ENCODE measurements at places on chromosomes 7 and 10. TPM values are rescaled to one million over a fixed set of nuclear protein-coding genes. Genes with fewer than 3 reads are reported as not detected.

C10orf90 gene
- total RNA-seq = 3.9 TPM

DNA sequence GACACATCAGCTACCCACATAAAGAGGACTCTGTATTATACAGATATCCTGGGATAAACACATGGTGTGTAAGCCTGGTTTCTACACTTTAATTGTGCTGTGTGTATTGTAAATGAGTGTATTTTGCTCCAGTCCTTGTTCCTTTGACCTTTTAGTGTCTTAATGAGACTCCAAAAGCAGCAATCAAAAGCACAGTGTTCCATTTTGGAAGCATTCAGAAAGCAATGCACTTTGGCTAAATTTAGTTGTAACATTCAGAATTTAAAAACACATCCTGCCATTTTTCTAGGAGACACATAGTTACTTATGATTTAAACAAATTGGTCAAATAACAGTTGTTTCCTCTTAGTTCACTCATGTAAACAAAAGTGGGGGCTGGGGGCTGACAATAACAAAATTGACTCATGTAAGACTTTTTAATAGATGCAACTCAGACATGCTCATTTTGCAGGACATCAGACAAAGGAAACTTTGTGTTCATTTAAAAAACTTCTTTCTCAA lies 122.2 kb downstream of the GPR37 start:
- H3K36me3 ChIP-seq = no peaks in the 10 kb centered on the region
- no peak overlapping the region for H3K27ac ChIP-seq
- H3K4me3 ChIP-seq = no peak overlapping the region
- no peaks in the 10 kb centered on the region for H3K27me3 ChIP-seq
- H3K4me1 ChIP-seq = no peaks in the 10 kb centered on the region

DNA sequence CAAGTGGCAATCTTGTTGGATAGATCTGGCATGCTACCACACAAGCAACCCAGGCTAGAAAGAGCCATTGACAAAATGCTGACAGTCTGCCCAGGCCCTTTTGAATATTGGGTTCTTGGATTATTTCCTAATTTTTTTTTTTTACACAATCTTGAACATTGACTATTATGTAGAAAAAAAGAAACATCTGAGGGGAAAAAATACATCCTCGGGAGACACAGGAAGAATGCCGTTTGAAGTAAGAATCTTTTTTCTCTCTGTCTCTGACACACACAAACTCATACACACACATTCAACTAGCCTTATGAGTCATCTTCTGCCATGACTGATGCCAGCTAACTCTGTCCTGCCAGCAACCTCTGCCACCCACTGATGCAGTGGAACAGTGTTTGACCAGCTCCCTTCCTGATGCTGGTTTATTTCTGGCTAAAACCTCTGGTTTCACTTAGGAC lies 47.2 kb downstream of the SORBS1 start:
- no peaks in the 10 kb centered on the region for H3K36me3 ChIP-seq
- no peaks in the 10 kb centered on the region for H3K27me3 ChIP-seq
- H3K4me3 ChIP-seq = no peak overlapping the region
- H3K27ac ChIP-seq = peak overlapping the region; percentile 80
- no peak for DNase-seq
- peaks cover 8% of the 10 kb centered on the region for H3K4me1 ChIP-seq

DNA sequence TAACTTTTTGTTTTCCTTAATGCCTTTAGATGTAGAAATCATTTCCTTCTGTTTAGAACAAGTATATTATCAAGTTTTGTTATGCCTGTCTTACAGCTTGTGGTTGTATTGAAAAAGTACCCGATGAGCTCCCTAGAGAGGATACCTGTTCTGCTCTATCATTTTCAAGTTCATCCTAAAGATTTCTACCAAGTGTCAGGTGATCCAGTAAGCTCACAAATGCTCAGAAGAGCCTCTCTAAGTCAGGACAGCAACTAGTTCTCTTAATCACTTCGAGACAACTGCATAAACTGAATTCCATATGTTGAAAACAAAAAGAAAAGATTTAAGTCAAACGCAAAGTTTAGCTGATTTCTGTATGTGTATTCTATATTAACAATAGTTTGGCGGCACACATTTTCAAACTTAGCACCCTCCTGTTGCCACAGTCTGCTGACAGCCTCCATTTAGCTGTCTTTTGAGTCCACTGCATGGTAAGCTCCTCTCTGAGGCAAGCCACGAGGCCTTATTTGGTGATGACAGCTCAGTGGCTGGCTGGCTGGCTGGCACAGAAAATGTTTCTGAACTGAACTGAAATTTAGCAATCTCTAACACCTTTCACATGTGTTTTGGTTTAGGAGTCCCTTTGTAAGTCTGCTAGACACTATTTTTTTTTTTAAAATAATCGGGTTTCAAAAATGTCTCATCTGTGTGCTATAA lies 59.4 kb downstream of the SEMA3C start:
- peak; percentile 80 for DNase-seq
- H3K4me1 ChIP-seq = no peaks in the 10 kb centered on the region
- H3K36me3 ChIP-seq = no peaks in the 10 kb centered on the region
- no peaks in the 10 kb centered on the region for H3K27me3 ChIP-seq
- H3K27ac ChIP-seq = peak overlapping the region; percentile 75
- no peak overlapping the region for H3K4me3 ChIP-seq

DNA sequence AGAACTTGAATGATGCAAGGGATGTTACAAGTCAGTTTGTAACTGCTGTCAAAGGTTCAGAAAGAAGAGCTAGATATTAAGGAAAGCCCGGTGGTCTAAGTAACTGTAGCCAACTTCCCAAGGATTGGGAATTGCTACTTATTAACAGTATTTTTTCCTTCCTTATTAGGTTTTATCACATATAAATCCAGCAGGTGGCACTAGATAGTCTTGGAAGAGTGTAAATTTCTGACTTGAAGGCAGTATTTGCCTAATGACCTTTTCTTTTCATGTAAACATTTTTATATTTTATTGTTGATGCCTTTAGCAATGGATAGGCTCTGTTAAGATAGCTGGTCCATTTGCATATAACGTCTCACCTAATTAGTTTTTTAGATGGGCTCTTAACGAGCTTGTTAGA lies 51.2 kb downstream of the ANLN start:
- no peaks in the 10 kb centered on the region for H3K27me3 ChIP-seq
- no peak for DNase-seq
- H3K4me1 ChIP-seq = no peaks in the 10 kb centered on the region

KLLN gene
- total RNA-seq = 0.44 TPM

CALML5 gene
- total RNA-seq = 31.0 TPM

GRCh38 chr10:116708391-116708821 lies 34.0 kb downstream of the HSPA12A start:
- no peak for DNase-seq
- no peaks in the 10 kb centered on the region for H3K4me1 ChIP-seq
- no peaks in the 10 kb centered on the region for H3K27me3 ChIP-seq
- no peaks in the 10 kb centered on the region for H3K36me3 ChIP-seq
- no peak overlapping the region for H3K4me3 ChIP-seq

GRCh38 chr7:94897541-94897940 lies 9.9 kb upstream of the PPP1R9A start:
- H3K36me3 ChIP-seq = no peaks in the 10 kb centered on the region
- H3K27me3 ChIP-seq = no peaks in the 10 kb centered on the region
- DNase-seq = no peak
- no peak overlapping the region for H3K4me3 ChIP-seq
- H3K27ac ChIP-seq = no peak overlapping the region

DNA sequence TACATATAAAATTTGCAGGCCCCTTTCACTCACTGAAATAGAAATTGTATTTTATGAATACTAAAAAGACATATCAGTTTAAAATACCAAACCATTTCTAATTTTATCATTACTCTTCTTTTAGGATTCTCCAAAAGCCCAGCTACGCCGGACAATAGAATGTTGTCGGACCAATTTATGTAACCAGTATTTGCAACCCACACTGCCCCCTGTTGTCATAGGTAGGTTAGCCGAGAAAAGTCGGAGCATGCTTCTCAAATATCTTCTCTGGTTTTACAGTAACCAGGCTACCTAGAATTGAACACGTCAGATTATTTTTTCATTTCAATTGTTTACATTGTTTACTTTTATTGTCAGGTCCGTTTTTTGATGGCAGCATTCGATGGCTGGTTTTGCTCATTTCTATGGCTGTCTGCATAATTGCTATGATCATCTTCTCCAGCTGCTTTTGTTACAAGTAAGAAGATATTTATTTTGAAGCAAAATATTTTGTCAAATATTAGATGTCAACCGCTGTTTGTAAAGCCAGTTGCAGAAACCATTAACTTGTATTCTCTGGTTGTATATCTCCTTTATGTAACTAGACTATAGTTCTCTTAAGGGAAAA lies 57.6 kb downstream of the MMRN2 start:
- peak; percentile 56 for DNase-seq
- H3K27ac ChIP-seq = no peak overlapping the region
- H3K36me3 ChIP-seq = no peaks in the 10 kb centered on the region
- H3K4me3 ChIP-seq = no peak overlapping the region
- no peaks in the 10 kb centered on the region for H3K4me1 ChIP-seq

GRCh38 chr7:1914321-1914720 lies 244.2 kb downstream of the ELFN1 start:
- no peaks in the 10 kb centered on the region for H3K4me1 ChIP-seq
- H3K36me3 ChIP-seq = no peaks in the 10 kb centered on the region
- peak; percentile 30 for DNase-seq
- no peak overlapping the region for H3K4me3 ChIP-seq

DNA sequence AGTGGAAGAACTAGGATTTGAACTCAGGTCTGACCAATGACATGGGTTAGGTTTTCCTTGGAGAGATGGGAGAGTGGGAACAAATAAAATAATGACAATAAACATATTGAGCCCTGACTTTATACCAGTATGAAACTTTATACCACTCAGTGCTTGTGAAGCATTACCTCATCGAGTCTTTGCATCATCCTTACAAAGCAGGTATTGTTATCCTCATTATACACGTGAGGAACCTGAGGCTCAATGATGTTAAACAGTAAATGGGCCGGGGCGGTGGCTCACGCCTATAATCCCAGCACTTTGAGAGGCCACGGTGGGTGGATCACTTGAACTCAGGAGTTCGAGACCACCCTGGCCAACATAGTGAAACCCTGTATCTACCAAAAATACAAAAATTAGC lies 47.7 kb downstream of the HHEX start:
- DNase-seq = no peak
- H3K27ac ChIP-seq = no peak overlapping the region
- no peaks in the 10 kb centered on the region for H3K36me3 ChIP-seq
- no peaks in the 10 kb centered on the region for H3K4me1 ChIP-seq

- DNase-seq = no peak
- H3K27ac ChIP-seq = no peak overlapping the region
- H3K27me3 ChIP-seq = no peaks in the 10 kb centered on the region
These were observed 81.8 kb downstream of the HERPUD2 start for GRCh38 chr7:35613150-35613549.

- H3K27me3 ChIP-seq = no peaks in the 10 kb centered on the region
- H3K4me3 ChIP-seq = no peak overlapping the region
- H3K4me1 ChIP-seq = no peaks in the 10 kb centered on the region
- DNase-seq = no peak
- no peak overlapping the region for H3K27ac ChIP-seq
These were observed 316.8 kb upstream of the STEAP1 start for GRCh38 chr7:89837515-89837914.

DNA sequence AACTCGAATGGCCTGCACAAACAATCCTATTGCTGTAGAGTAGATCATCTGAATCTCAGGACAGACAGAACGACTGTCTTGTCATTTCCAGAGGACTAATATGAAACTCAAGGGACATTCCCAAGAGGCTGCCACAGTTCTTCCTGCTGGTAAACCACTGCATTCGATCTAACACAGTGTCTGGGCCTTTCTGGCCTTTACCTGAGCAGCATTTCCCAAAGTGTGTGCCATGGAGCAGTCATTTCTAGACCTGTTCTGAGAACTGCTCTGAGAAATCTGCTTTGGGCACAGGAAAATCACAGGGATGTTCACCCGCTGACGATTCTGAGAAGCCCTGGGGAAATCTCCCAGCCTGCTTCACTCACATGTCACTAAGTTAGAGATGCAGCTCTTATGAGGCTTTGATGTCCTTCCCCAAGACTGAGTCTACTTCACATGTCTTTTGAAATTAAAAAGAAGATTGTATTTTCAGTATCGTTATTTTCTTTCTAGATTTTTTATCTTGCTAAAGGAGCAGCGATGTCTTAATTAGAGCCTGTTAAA lies 18.4 kb downstream of the GPNMB start:
- H3K4me3 ChIP-seq = no peak overlapping the region
- DNase-seq = no peak
- H3K4me1 ChIP-seq = no peaks in the 10 kb centered on the region

DNA sequence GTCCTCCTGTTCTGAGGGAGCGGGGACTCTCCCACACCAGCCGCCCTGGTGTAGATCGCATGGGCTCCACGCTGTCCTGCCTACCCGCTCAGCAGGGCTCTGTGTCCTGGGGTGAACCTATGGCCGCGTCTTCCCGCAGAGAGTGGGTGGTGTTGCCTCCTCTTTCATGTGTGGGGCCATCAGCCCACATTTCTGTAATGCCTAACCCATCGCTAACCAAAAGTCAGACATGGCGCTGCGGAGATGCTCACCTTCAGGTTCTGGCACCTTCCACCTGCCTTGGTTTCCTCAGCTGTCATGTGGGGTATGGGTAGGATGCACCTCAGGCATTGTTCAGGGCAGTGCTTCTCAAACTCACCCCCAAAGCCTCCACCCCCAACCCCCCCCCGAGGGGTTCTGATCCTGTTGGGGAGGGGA lies 50.5 kb upstream of the CAMK2B start:
- H3K27me3 ChIP-seq = no peaks in the 10 kb centered on the region
- H3K27ac ChIP-seq = no peak overlapping the region
- H3K4me3 ChIP-seq = no peak overlapping the region
- H3K4me1 ChIP-seq = no peaks in the 10 kb centered on the region

TYSND1 gene
- total RNA-seq = 19.7 TPM

SNCG gene
- 53.7 TPM for total RNA-seq

DNA sequence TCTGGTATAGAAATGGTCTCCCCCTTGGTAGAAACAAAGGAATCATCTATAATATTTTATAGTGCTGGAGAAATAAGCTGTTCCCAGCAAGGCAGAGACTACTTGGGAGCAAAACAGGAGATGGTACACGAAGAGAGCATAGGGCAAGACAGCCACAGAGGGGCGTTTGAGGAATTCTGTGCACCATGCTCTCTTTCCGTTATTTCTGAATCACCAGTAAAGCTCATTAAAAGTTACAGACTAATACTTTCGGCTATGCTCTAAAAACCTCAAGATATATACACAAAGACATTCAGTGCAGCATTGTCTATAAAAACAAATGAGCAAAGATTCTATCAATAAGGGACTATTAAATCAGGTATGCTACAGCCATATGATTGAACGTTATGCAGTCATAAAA lies 68.5 kb upstream of the FHIP2A start:
- no peaks in the 10 kb centered on the region for H3K27me3 ChIP-seq
- DNase-seq = no peak
- H3K4me1 ChIP-seq = no peaks in the 10 kb centered on the region
- H3K36me3 ChIP-seq = no peaks in the 10 kb centered on the region

Data from breast epithelium (tissue), 4 donors.